ENCODE measurements at places on chromosomes 5 and 9.

GRCh38 chr5:35436400-35437057, 181.1 kb upstream of the SPEF2 start:
- peak; percentile 43 for DNase-seq

DNA sequence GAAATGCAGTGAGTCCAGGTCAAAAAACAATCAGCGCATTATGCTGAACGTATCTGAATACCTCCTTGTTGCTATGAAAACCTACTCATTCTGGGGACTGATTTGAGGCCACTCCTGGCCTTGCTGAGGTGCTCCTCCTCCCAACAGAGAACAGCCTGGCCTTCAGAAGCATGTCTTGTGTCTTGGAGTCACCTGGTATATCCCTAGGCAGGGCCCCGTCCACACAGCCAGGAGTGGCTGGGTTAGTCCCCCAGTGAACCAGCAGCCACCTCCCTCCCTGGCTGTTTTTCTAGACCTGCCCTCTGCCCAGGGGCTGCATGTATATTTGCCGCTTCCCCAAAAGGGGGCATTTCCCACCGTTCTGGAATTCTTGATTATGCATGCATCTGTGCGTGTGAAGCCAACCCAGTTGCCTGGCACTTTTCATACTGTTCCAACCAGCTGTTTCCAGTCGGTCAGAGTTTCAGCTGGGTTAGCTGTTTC, 99.2 kb upstream of the SPATA31C2 start:
- DNase-seq: no peak

GRCh38 chr5:172145870-172146747, 41.9 kb downstream of the STK10 start:
- no peak for DNase-seq

DNA sequence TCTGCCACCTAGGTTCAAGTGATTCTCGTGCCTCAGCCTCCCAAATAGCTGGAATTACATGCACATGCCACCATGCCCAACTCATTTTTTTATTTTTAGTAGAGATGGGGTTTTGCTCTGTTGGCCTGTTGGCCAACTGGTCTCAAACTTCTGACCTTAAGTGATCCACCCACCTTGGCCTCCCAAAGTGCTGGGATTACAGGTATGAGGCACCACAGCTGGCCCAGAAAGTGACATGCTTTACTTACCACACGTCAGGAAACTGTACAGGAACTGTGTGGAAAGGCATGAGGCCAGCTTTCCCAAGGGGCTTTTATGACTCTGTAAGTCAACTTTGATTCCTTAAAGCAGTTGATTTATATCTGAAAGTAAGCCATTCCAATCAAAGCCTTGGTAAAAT, 25.0 kb downstream of the DNAJB5 start:
- DNase-seq: no peak

- peak; percentile 64 for DNase-seq
Measured at GRCh38 chr9:113274474-113275156, 757 bp downstream of the CDC26 start.

DNA sequence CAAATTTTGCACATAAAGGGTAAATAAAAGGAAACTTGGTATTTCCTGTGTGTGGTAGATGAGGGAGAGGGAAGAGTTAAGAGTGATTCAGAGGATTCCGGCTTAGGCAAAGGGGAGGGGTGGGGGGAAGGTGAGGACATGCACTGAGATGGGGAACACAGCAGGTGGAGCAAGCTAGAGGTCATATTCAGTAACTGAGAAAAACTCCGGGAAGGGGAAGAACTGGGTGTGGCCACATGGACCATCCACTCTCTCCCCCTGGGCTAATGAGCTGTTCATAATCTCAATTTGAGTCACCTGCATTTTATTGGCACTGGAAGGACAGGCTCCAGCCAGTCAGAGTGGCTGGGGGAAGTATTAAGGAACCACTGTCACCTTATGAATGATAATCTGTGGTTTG, 45.1 kb upstream of the UGCG start:
- DNase-seq: peak; percentile 26

DNA sequence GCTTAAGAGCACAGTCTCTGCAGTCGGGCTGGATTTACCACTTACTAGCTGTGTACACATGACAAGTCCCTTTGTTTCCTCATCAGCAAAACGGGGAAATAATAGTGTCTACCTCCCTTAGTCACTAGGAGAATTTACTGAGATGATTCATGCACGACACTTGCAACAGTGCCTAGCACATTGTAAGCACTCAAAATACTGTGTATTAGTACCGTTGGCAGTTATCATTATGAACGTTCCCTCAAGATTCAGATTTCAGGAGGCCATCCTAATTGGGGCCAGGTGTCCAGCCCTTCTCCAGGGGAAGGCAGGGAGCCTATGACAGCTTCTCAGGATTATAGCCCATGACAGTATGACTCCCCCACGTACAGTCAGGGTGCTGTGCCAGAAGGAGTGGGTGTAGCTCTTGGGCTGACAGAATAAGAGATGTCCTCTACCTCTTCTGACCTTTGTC, 164.3 kb downstream of the DOCK2 start:
- peak; percentile 25 for DNase-seq

GRCh38 chr5:11596185-11596584, 308.1 kb downstream of the CTNND2 start:
- DNase-seq: no peak

- no peak for DNase-seq
Measured at GRCh38 chr9:97437051-97437600, 25.2 kb downstream of the TDRD7 start.

DNA sequence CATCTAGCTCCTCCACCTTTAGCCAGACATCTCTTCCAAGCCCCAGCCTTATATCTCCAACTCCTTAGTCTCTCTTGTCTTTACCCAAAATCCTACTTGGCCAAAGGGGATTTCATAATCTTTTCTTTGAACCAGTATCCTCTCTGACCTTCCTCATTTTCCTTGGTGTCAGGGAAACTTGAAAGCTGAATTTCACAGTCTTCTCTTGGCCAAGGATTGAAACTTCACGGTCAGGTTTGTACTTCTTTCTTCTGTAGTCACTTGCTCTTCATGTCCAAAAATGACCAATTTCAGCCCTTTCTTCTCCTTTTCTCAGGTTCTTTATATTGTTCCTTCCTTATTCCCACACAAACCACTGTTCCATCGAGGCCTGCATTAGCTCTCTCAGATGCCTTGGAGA, 473.7 kb upstream of the KLF4 start:
- no peak for DNase-seq

DNA sequence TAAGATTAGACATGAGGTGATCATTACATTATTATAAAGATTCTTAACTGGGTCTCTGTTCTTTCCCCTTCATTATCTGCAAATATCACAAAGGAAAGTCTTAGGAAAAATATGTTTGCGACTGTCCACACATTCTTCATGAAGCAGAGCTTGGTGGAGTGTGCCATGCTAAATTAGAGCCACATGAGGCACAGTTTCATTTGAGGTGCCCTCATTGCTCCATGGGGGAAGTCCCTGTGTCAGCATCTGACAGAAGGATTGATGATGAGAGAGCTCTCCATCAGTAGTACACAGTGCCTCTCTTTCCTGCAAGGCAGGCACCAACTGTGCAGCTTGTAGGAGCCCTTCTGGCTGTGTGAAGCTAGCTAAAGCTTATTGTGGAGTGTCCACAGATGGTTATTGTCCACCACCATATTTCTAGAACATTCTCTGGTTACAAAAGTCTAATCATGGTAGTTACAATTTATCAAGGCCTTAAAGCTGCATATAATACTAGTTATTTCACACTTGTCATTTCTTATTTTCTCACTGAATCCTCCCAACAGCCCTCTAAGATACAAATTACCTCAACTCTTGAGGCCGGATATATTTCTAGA, 63.9 kb downstream of the C9orf152 start:
- DNase-seq: no peak

DNA sequence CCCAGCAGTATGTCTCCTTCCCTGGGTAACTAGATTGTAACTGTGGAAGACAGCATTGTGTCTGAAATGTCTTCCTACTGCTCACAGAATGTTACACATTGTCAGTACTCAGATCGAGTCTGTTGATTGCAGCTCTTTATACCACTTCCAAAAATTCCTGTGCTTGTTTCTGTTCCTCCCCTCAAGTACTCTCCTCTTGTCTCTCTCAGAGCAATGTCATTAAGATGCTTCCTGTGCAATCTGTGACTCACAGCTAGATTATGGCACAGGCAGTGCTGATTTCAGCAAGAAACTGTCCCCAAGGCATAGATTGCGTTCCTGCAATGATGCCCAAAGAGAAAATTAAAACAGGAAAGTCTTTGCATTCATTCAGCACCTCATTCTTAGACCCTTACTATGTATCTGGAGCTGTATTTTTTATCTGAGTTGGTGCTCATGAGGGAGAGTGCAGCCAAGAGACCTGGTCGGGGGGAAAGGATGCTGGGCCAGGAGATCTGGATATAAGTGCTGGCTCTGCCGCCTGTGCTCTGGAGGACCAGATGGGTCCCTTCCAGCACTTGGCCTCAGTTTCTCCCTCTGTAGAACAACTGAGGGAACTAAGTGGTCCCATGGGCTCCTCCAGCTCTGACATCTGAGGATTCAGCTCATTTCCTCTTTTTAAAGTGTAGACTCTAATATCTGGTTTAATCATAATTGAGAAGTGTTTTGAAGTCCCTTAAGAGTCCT, 40.8 kb upstream of the GNPDA1 start:
- DNase-seq: peak; percentile 84

GRCh38 chr9:68429631-68430030, 73.2 kb downstream of the PGM5 start:
- DNase-seq: no peak

- DNase-seq: no peak
Measured at GRCh38 chr5:54186912-54187445, 123.4 kb downstream of the ARL15 start.

GRCh38 chr5:107666051-107666655, 4.6 kb downstream of the EFNA5 start:
- no peak for DNase-seq

DNA sequence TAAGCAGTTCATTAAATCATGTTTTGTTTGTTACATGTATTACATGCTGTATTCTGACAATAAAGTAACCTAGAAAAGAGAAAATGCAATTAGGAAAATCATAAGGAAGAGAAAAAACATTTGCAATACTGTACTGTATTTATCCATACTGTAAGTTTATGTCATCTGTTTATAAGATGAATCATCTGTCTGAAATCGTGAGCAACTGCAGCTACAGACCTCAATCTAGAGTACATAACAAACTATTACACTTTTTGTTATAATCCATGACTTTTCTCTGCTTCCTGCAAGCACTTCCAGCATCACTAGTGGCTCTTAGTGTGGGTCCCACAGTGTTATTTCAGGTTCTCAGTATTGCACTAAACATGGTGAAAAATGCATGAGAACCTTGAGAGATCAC, 144.4 kb upstream of the NR4A3 start:
- peak; percentile 64 for DNase-seq

DNA sequence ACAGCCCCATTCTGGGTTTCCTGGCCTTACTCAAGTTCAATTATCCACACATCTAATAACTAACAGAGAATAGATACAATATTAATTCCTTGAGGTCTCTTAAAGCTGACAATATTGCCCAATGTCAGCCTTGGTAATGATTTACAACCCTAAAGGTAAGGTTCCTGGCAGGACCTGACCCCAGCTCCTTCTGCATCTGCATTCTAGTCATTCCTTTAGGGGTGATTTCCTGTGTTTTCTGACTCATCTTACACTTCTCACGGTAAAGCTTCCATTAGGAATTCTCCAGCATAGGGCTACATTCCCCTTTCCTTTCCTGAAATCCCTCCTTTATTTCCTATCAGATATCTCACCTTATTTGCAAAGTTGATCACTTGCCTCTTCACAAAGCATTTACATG, 9.3 kb downstream of the HAVCR1 start:
- DNase-seq: peak; percentile 1

GRCh38 chr9:69174616-69175463, 763 bp downstream of the TJP2 start:
- DNase-seq: peak; percentile 98

DNA sequence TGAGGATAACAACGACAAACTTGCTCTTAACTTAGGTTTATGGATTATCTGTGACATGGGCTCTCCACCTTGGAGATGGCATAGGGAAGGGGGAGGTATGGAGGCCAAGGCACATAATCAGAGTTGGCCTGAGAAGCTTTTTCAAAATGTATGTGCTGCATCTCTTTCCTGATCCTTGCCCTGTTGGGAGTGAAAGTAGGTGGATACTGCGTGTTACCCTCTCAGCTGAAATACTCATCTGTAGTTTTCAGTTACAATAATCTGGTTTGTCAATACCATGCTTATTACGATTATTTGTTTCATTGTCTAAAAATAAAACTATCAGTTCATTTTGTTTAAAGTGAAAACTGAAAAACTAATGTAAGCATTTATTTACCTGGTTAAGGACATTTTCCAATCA, 86.7 kb downstream of the SLC44A1 start:
- DNase-seq: no peak

All from fibroblast of skin of scalp (primary cell).